Fibroblast of skin of back (primary cell): ENCODE measurements at places on chromosomes 13 and 19.
A peak's percentile ranks its signal among the peaks of the same experiment; 100 is the strongest.

DNA sequence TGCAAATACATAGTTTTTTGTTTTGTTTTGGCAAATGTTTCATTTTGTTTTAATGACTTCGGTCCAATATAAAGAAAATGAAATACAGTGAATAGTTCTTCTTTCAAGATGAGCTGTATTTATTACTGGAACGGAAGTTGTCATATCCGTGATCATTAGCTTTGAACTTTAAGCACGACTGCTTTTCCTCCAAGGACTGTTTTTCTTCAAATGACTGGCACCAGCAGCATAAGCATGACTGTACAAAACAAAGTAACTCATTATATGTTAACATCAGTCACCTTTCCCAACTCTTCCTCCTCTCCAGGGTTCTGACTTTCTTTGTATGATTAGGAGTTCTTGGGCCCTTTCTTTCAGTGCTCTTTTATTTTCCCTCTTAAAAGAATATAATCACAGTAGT is 20.5 kb downstream of the EDNRB start:
- DNase-seq, result no peak

GRCh38 chr13:113816946-113817859 is 46.7 kb downstream of the GAS6 start:
- DNase-seq, result peak; percentile 73

DNA sequence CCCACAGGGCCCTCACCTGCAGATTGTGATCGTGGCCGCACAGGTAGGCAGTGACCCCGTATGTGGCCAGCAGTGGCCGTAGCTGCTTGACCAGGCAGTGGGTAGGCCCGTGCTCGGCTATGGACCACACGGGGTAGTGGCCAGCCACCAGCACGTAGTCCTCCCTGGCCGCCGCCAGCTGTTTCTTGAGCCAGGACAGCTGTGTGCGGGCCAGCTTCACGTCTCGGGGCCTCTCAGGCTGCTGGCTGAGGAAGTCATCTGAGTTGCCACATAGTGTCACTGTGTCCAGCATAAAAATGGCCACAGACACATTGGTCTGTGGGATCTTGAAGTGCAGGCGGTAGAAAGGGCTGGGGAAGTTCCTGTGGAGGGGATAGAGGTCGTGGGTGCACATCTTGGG is 1.2 kb downstream of the ACP5 start:
- DNase-seq, result no peak

DNA sequence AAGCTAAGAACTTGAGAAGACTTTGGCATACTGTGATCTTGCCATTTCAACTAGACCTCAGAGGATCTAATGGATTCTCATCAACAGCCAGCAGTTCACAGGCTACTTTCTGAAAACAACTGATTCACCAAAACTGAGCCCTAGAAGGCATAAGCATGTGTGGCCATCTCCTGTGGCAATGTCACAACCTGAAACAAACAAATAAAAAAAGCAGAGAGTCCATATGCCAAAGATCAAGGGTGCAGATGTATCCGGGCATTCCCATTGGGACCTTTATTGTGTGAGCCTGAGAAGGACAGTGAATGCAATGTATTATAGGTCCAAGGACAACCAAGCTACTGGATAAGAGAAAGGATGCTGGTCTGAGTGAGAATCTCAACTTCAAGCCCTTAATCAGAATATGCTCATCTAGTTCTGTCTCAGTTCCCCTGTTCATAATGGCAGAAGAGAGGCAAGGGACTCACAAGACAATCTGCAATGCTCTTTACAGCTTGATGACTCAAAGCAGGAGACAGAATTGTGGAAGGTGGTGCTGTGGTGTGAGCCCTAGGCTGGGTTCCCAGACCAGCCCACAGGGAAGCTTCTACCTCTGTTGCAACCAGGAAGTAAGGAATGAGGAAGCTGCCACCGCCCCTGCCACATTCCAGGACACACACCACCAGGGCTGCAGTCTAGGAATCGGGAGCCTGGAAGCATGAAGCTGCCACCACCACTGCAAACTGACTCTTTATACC is 133.7 kb downstream of the RAP2A start:
- DNase-seq, result peak; percentile 38

- no peak for DNase-seq
Measured at GRCh38 chr19:17544418-17544817, 11.0 kb upstream of the COLGALT1 start.

DNA sequence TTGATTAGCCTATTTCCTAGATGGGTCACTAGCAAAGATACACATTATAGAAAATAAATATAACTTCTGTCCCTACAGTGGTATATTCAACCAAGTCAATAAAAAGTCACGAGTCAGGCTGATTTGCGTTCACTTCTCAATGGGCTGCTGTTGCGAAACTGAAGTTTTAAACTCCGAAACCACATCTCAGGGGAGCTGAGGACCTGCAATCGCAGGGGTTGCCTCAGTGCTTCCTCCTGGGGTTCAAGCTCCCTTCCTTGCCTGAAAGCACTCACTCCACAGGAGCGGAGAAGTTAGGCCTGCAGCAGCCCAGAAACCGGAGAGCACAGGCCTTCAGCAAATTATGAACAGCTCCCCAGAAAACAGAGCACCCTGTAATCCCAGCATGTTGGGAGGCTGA is 39.6 kb downstream of the RAB20 start:
- DNase-seq, result no peak

GRCh38 chr19:2288818-2289713 is 7.1 kb upstream of the PEAK3 start:
- DNase-seq, result no peak

GRCh38 chr19:42324655-42325307 is 654 bp upstream of the MEGF8 start:
- no peak for DNase-seq

GRCh38 chr19:49458567-49458903 is 5.5 kb downstream of the ALDH16A1 start:
- no peak for DNase-seq

DNA sequence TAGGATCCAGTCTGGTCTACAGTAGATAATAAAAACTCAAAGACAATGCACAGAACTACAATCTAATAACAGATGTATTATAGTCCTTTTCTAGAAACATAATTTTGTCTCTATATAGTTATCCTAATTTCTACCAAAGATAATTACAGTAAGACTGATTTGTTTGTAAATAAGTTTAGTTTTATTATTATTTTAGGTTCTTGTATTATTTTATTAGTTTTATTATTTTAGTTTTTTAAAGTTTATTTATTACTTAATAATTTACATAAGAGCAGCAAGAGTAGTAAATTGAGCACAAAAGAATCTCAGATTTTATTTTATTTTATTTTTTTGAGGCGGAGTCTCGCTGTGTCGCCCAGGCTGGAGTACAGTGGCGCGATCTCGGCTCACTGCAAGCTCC is 22.3 kb upstream of the ZNF227 start:
- no peak for DNase-seq

DNA sequence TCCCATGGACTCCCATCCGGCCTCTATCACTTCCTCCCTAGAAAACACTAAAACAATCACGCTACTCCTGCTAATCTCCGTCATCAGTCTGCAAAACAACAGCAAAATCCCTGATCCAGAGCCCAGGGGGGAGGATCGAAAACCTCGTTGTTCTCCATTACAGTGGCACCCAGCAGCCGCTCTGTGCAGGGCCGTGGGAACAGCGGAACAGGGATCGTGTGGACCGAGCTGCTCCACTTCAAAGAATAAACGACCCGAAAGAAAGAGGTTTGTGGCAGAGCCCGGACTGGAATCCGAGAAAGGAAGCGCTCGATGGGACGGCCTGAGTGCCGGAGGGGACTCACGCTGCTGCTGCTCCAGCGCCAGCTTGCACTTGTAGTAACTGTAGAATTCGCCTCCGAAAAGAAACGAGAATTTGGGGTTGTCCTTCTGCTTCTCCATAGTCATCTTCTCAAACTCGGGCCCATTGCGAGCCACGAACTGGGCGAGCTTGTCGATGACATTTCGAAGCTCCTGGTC is 652 bp downstream of the CHERP start:
- peak; percentile 9 for DNase-seq

DNA sequence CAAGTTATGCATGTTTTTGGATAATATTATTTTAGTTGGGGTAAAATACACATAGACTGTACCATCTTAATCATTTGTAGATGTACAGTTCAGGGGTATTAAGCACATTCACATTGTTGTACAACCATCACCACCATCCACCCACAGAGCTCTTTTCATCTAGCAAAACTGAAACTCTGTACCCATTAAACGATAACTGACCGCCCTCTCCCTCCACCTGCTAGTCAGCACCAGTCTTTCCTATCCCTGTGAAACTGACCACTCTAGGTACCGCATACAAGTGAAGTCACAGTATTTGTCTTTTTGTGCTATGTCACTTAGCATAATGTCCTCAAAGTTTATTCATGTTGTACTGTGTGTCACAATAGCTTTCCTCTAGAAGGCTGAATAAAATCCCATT is 60.2 kb upstream of the GTF2F2 start:
- no peak for DNase-seq

DNA sequence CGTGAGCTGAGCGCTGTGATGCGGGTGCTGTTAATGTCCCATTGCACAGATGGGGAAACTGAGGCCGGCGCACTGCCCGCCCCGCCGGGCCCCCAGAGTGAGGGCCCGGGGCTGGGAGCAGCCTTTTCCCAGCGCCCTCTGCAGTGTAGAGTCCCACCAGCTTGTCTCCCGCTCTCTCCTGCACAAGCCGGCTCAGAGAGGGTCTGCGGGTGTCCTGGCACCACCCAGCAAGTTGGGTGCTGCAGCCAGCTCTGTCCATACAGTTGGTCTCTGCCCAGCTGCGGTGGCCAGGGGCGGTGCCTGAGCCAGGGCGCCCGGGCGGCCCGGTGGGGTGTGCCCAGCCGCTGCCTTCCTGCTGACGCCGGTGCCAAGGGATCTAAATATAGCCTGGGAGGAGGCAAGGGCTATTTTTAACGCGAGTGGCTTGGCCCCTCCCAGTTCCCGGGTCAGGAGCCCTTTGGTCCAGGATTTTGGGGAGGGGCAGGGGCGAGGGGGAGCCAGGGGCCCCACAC is 19.3 kb downstream of the GADD45B start:
- peak; percentile 90 for DNase-seq

DNA sequence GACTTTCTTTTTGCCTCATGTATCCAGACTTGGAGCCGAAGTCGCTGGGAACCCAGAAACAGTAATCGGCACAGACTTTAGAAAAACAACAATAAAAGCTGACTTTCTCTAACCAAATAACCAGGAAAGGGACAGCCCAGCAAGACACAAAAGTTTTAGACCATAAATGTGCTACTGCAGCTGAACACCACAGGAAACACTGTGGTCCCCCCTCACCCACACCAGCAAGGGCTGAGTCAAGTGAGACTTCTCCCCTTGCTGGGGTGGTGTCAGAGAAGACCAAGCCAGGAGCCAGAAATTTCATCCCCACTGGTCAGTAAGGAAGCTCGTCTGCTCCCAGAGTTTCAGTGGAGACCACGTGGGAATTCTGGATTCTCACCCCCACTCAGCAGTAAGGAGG is 70.6 kb downstream of the ESD start:
- no peak for DNase-seq

GRCh38 chr19:54521022-54521859 is 18.6 kb downstream of the LAIR2 start:
- DNase-seq, result no peak

DNA sequence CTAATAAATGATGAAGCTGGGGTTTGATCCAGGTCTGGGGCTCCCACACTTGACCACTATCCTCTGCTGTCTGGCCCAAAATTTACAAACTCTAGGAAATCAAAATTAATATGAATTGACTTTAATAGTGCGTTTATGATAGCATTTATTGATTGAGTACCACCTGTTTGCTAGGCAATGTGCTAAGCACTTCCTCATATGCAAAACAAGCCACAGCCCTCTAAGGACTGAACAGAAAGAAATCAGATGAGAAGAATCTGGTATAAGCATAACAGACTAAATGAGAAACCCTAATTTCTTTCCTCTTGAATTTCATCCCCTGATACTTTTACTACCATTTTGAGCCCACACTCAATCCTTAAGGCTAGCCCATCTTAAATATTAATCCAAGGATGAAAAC is 6.6 kb upstream of the MLNR start:
- no peak for DNase-seq
